Caki2 (cell line): ENCODE measurements at places on chromosomes 12 and 14.

- DNase-seq, result peak; percentile 99
Observed at GRCh38 chr14:99480917-99481744, at the start of gene CCNK. CCNK (plus strand) TSS chr14:99481409; CDS start chr14:99492678, 11,269 bp downstream.

GRCh38 chr14:70907996-70908934 is 1.0 kb downstream of the PCNX1 start:
- DNase-seq, result peak; percentile 18

GRCh38 chr12:6807170-6807569 is 14.5 kb upstream of the GPR162 start:
- DNase-seq, result no peak

GRCh38 chr12:114604606-114605005 is 79.4 kb downstream of the TBX3 start:
- no peak for DNase-seq

DNA sequence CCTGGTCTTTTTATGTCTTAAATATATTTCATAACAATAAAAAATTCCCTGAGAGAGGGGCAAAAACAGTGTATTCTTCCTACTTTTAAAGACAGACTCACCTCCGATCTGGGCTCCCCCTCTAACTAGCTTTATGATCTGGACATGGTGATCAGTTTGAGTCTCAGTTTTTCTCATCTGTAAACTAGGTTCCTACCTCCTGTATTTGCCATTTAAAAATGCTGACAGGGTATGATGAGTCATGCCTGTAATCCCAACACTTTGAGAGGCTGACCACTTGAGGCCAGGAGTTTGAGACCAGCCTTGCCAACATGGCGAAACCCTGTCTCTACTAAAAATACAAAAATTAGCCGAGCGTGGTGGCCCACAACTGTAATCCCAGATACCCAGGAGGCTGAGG is 114.8 kb upstream of the LHX5 start:
- no peak for DNase-seq

- DNase-seq, result no peak
Observed at GRCh38 chr14:31876741-31877140, 200.4 kb upstream of the ARHGAP5 start.

DNA sequence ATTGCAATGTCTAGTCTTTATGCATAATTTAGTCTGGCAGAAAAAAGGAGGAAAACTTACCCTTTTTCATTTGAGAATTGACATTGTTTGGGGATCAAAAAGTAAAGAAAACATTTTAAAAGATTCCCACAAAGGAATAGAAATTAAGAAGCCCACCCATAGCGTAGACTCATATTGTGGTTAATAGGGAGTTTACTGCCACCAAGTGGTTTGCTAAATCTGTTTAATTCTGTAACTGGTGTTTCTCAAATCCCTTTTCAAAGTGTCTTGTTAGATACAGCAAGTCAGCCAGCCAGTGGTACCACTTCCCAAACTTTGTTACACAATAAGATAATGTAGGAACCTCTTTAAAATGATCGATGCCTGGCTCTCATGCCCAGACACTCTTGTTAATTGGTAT is 180.3 kb downstream of the IPO8 start:
- no peak for DNase-seq

GRCh38 chr12:21813125-21813524 is 38.6 kb upstream of the KCNJ8 start:
- DNase-seq, result no peak
